ENCODE measurements at places on chromosomes 6 and 20. TPM values are rescaled to one million over a fixed set of nuclear protein-coding genes. Genes with fewer than 3 reads are reported as not detected.

CCN2 gene
- 22.8 TPM for total RNA-seq

KIF16B gene
- 9.8 TPM for total RNA-seq

MBOAT1 gene
- total RNA-seq = 6.6 TPM

SOX18 gene
- total RNA-seq = not detected

TOX2 gene
- 4.4 TPM for total RNA-seq

RFX6 gene
- not detected for total RNA-seq

PRSS16 gene
- not detected for total RNA-seq

SGK2 gene
- 0.26 TPM for total RNA-seq

LIME1 gene
- 3.5 TPM for total RNA-seq

KCNK15 gene
- total RNA-seq = 4.1 TPM

L3MBTL1 gene
- total RNA-seq = 6.2 TPM

FBXO30 gene
- 25.9 TPM for total RNA-seq

NOX3 gene
- not detected for total RNA-seq

TSBP1 gene
- not detected for total RNA-seq

ADGRB3 gene
- total RNA-seq = 0.77 TPM

GDAP1L1 gene
- not detected for total RNA-seq

RALGAPB gene
- total RNA-seq = 22.1 TPM

MEP1A gene
- total RNA-seq = not detected

COL9A1 gene
- not detected for total RNA-seq

LRFN2 gene
- total RNA-seq = not detected

C20orf144 gene
- total RNA-seq = under 0.01 TPM

DDO gene
- total RNA-seq = 8.7 TPM

HSPA12B gene
- 0.17 TPM for total RNA-seq

CABLES2 gene
- total RNA-seq = 0.51 TPM

PROKR2 gene
- total RNA-seq = not detected

C6orf163 gene
- total RNA-seq = 1.8 TPM

ID1 gene
- 27.4 TPM for total RNA-seq

CFAP61 gene
- 0.26 TPM for total RNA-seq
